NT2/D1 (cell line): ENCODE measurements at places on chromosomes 4 and X.

DNA sequence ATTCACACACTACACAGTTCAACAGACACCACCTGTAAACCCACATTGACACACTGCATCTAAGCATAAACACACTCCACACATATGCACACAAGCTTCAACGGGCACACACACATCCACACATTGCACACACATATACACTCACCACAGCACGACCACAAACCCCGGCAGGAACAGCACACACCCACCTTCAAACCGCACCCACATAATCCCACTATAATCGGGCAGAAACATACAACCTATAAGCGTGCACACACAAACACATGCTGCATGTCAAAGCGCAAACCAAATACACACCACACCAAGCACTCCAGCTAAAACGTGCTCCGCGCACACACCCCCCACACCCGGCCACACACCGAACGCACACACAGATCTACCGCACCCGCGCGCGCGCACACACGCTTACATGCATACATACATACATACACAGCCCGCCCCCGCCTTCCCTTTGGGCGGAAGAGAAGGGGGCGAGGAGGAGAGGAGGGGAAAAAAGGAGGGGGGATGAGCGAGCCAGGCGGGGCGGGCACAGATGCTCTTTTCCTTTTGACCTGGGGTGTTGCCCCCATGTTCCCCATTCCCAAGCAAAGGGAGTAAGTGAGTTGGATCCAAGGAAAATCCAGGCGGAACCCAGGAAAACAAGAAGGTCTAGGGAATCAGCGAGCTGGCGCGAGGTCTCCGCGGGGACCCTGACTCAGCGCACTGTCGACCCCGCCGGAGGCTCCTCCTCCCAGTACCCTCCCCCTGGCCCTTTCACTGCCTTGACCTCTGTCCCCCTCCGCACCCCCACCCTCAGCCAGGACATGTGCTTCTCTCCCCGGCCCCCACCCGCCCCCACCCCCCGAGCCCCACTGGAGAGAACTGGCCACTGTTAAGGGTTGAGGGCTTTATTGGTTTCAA, 9.9 kb downstream of the ARHGAP36 start:
- DNase-seq = no peak

DNA sequence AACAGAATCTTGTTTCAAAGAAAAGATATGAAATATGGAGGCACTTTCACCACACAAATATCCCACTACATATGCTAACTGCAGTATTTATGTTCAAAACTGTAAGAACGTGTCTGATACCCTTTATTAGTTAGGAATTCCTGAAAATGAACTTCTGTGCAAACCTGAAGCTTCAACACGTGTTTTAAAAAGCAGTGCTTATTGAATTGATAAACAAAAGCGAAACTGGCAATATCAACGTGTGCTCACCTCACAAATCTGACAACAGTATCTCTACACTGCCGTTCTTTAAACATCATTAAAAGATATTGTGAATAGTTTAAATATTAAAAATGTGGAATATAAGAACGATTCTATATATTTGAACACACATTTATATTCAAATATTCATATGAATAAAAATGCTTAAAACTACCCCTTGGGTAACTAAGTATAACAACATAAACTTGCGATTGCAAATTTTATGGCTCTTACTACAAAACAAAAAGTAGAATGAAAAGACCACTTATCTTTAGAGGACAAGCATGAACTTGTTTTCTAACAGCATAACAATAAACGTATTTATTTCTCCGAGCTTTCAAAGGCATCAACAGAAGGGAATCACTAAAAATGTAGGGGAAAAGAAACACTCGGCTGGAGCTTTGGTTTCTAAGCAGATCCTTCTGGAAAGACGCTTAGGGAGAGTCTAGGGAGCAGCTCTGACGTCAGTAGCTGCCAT, at the start of gene LRP2BP:
TSS of gene LRP2BP (minus strand) at position 687 of the 718 bp plus-strand sequence. CDS start 17,738 bp downstream, outside the sequence.
- DNase-seq = no peak

GRCh38 chr4:153418558-153418957, 47.6 kb upstream of the TMEM131L start:
- peak; percentile 33 for DNase-seq

DNA sequence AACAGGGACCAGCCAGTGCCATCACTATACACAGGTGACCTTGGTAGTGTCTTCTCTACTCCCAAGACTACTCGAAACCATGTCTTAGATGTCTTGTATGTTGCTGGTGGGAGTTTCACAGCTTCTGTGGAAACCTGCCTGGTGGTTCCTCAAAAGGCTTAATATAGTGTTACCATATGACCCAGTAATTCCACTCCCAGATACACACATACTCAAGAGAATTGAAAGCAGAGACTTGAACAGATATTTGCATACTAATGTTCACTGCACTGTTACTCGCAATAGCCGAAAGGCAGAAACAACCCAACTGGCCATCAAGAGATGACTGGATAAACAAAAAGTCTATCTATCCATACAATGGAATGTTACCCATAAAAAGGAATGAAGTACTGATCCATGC, 3.1 kb downstream of the TFDP3 start:
- no peak for DNase-seq

GRCh38 chr4:183329244-183329643, 7.0 kb upstream of the CLDN24 start:
- DNase-seq = no peak

DNA sequence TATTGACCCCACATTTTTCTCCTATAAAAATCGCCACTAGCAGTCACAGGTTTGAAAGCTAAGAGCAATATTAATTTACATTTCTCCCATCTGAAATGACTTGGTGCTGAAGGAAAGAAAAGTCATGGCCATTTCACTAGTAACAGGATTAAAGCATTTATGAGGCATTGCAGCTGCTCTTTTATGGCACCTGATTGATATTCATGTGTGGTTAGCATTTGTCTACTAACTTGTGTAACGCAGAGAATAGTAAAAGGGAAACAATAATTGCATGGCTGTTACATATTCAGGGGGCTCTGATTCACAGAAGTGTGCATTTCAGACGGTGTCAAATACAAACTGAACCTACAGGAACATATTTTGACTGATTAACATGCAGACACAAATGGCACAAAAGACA, 5.2 kb downstream of the PCDH19 start:
- DNase-seq = no peak

DNA sequence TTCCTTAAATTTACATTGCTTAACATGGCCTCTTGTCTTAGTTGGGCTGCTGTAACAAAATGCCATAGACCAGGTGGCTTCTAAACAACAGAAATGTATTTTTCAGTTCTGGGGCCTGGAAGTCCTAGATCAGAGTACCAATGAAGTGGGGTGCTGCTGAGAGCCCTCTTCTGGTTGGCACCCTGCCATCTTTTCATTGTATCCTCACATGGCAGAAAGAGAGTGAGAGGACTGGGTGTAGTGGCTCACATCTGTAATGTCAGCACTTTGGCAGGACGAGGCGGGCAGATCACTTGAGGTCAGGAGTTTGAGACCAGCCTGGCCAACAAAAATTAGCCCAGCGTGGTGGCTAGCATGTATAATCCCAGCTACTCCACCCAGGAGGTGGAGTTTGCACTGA, 12.0 kb upstream of the KLB start:
- DNase-seq = no peak

- no peak for DNase-seq
These were observed 6.4 kb upstream of the PHEX start for GRCh38 chrX:22025751-22026150.

- no peak for DNase-seq
These were observed 43.3 kb upstream of the RASSF6 start for GRCh38 chr4:73663576-73663975.

GRCh38 chr4:98262431-98262830, 1.2 kb downstream of the RAP1GDS1 start:
- DNase-seq = no peak

DNA sequence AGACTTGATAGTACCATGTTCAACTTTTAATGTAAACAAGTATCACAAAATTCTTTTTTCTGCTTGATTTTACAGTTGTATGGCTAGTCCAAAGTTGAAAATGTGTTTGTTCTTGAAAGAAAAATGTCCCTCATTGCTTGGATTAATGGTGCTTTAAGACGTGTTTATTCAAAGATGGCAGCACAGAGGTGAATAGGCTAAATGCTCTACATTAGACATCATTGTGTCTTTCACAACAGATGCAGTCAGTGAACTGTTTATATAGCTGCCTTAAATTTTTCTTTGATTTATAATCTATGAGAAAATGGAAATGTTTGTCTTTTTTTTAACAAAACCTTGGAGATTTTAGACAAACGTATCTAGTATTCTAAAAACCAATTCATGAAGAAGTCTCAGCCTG, 137.3 kb downstream of the BMPR1B start:
- no peak for DNase-seq

DNA sequence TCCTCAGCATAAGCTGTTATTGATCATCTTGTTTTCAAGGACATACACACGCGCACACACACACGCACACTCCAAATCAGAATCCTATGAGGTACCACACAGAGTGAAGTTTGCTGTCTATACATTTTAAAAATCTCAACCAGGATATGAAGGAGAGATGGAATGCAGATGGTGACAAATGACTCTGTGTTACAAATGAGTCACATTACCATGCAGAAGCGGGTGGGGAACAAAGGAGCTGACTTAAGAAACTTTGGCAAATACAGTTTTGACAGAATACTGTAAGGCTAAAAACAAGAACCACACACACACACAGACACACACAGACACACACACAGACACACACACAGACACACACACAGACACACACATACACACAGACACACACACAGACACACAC, 81.7 kb downstream of the RELL1 start:
- DNase-seq = no peak

- DNase-seq = no peak
These were observed 122.4 kb downstream of the BCOR start for GRCh38 chrX:39975101-39975925.

DNA sequence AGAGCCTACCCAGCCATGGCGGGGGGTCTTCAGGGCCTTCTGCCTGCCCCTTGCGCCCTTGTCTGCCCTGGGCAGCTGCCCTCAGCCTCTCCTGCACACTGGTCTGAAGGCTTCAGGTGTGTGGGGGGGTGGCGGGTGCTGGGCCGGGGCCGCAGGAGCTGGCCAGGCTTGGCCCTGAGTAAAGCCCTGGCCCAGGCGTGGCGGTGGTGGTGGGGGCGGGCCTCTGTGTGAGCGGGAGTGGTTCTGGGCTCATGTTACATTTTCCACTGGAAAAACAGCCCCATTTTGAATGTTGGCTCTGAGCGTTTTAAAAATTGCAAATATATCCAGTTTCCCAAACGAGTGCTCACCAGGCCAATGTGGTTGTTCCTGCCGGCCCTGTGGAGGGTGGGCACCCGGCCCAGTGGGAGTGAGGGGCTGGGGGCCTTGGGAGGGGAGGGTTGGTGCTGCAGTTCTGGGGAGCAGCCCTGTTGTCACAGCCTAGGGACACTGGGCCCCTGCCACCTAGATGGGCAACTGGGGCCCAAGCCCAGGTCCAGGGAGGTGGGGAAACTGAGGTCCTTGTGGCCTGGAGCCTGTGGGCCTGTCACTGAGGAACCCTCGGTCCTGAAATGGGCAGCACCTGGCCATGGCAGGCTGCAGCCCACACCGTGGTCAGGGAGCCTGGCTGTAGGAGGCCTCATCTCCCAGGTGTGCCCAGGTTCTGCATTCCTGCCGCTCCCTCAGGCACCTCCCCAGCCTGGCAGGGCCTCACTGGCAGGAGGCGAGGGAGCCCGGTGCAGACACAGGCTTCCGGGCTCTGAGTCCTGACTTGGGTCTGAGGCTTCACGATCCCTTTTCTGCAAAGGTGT, 28.3 kb downstream of the FGFRL1 start:
- no peak for DNase-seq

- no peak for DNase-seq
These were observed 110.4 kb downstream of the SCD5 start for GRCh38 chr4:82688091-82688795.

- DNase-seq = no peak
These were observed 224.8 kb downstream of the STIM2 start for GRCh38 chr4:27085396-27085795.

DNA sequence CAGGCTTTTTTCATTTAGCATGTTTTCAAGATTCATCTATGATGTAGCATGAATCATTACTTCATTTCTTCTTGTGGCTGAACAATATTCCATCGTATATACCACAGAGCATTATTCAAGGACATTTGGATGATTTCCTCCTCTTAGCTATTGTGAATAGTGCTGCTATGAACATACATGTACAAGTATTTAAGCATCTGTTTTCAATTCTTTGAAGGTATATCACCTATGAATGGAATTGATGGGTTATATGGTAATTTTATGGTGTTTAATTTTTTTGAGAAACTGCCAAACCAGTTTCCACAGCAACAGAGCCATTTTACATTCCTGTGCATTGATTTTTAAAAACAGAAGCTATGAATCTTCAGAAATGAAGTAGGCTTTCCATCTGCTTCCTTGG, 36.1 kb upstream of the WDR19 start:
- no peak for DNase-seq

GRCh38 chr4:187094144-187094543, 370.5 kb upstream of the FAT1 start:
- no peak for DNase-seq

DNA sequence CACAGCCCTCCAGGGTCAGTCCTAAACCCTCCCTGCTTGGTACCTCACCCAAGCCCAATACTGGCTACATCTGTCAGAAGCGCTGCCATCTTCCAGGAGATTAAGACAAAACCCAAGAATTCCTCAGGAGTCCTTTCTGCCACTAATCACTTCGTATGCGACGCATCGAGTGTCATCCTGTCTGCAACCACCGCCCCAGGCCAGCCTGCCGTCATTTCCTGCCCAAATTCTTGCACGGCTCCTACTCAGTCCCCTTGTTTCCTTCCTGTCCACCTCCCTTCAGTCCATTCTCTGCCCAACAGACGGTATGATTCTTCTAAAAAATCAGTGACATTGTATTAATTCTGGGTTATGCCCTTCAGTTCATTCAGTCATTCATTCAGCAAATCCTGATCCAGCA, 113.6 kb downstream of the NFKB1 start:
- DNase-seq = no peak

- DNase-seq = no peak
These were observed 1.3 kb upstream of the TIGD2 start for GRCh38 chr4:89109841-89110540.

DNA sequence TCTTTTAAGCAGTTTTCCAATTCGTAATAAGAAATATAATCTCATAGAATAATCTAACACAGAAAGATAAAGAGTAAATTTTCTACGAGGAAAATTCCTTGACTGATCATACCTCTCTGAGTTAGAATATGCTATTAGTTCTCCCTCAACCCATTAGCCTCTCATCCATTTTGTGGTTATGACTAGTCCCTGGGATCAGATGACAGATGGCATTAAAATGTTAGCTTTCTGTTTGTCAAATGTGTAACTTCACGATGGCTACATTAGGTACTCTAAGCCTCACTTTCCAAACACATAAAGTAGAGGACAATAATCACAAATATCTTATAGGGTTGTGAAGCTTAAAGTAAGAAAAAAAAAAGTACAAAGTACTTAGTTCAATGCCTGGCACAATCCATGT, 112.2 kb downstream of the ZAR1 start:
- no peak for DNase-seq

DNA sequence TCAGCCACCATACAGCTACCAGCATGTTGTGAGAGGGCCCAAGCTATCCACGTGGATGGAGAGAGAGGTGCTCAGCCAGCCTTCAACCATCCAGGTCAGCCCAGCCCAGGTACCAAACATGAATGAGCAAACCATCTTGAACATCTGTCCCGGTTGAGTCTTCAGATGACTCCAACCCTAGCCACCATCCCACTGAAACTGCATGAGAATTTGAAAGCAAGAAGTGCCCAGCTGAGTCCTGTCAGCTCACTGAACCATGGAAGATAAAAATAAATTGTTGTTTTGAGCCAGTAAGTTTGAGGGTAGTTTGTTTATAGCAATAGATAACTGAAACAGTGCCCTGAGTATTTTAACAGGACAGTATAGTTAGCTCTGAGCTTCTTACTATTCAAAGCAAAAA, 7.3 kb upstream of the SEL1L3 start:
- no peak for DNase-seq

GRCh38 chr4:182859730-182860129, 57.5 kb downstream of the DCTD start:
- DNase-seq = no peak
